T-helper 1 cell (primary cell): ENCODE measurements at places on chromosomes 7 and 10.

GRCh38 chr7:1483079-1483478 lies 21.1 kb downstream of the INTS1 start:
- no peak for DNase-seq

- DNase-seq: no peak
Measured at GRCh38 chr10:114017873-114018272, 25.8 kb upstream of the ADRB1 start.

- no peak for DNase-seq
Measured at GRCh38 chr7:147547252-147547897, 1043.2 kb upstream of the C7orf33 start.

DNA sequence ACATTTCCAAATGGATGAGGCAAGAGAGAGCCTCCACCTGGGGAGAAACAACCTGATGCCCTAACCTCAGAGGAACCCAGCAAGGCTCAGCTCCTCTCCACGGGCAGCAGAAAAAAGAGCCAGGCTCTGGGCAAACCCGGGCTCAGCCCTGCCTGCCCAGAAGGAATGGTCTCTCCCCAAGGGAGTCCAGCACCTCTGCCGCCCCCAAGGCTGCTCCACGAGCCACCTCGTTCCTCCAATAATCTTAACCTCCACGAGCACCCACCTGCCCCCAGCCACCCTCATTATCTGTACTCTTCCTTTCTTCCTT lies 154.2 kb downstream of the GRID1 start:
- no peak for DNase-seq

- DNase-seq: no peak
Measured at GRCh38 chr10:132703419-132704007, 82.4 kb downstream of the NKX6-2 start.

GRCh38 chr7:130649004-130649790 lies 19.4 kb downstream of the COPG2 start:
- DNase-seq: no peak

DNA sequence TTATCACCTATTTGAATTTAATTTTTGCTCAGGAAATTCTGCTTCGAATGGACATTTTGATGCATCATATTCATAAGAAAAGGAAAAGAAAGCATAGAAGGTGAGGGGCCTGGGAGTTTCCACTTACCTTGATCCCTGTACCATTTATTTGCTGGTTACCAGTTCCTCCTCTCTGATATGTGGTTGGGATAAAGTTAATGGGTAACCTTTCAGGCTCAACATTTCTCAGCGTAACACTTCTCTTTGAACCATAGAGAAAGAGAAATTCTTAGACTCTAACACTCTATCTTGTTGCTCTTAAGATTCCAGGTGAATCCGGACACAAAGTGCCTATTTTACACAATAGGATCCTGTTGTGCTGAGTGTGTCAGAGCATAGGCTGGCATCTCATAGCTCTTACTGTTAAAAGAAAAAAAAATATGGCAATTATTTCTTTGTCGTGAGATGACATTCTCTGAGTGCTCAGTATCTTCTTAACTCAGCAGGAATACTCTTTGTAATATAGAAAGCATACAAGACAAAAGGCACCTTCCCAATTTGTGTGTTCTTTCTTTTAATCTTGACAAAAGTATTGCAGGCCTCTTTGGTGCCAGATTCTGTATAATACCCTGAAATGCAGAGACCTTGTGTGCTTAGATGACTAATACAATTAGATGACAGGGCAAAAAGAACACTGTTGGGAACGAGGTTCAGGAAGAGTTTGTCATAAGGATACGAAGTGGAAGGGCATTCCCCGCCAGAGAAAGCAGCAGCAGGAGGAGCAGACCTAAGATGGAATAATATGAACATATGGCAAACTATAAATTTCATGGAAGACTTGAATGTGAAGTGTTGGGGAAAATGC lies 689.6 kb downstream of the NRG3 start:
- DNase-seq: no peak

GRCh38 chr10:101367569-101368453 lies 13.8 kb downstream of the BTRC start:
- no peak for DNase-seq

DNA sequence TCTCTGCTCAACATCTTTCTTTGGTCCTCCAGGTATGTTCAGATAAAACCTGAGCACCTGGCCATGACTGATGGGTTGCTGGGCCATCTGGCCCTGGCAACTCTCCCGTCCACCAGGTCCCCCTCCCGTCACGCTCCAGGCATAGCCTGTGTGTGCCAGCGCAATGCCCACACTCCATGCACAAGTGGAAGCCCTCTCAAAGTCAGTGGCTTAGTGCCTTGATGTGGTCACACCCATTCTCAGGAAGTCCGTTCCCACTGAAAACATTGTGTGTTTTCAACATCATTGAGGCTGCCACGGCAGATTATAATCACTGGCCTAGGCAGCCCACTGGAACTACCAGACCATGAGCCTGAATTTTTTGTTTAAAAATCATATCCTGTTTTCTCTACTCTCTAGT lies 170.6 kb upstream of the LANCL2 start:
- DNase-seq: no peak

GRCh38 chr10:22791665-22792064 lies 77.3 kb upstream of the PIP4K2A start:
- DNase-seq: no peak

GRCh38 chr10:106935978-106936451 lies 228.5 kb downstream of the SORCS1 start:
- DNase-seq: no peak

DNA sequence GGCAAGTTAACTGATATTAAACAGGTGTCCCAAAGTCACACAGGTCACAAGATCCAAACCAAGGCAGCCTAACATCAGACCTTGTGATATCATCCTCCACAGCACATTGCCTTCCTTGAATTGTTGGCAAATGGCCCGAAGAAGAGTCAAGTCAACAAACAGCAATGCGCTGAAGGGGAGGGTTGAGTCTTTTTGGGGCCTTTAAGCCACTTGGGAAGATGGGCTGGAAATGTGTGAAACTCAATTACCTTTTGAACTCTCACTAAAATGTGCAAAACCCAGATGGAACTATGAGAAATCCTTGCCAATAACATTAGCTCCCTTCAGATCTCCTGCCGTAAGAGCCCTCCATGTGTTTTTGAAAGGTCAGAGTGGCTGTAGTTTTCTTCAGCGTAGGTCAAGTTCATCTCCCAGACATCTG lies 47.9 kb upstream of the STK17A start:
- no peak for DNase-seq

- DNase-seq: no peak
Measured at GRCh38 chr7:2644220-2644561, 12.4 kb downstream of the TTYH3 start.

DNA sequence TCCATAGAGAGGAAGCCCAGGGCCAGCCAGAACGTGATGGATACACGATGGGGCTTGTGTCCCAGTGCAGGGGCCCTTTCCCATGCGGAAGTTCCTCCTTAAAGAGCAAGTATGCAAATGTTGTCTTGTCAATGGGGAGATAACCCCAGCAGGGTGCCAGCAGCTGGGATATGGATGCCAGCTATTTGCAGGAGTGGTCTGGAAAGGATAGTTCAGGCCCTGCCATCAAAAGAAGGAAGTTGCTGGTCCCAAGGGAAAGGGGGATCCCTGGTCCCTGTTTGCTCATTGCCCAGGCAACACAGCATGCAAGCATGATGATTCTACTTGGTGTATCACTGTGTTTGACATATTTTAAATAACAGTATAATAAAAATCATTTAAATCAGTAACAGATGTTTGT lies 73.1 kb upstream of the HECW1 start:
- DNase-seq: no peak

DNA sequence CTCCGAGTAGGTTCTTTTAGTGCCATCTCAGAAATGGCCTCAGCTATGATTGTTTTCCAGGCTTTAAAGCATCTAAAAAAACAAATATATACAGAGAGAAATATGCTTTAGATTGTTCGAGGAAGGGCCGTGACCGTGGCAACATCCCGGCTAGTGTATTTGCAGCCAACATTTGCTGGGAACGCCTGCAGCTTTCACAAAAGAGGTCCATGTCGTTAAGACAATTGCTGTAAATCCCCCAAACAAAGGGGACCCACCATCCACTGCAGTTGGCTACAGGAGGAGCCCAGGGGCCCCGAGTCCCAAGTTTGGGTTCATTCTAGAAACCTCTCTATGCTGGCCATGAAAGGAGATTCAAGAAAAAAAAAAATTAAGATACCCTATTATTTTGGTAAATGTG lies 152.8 kb upstream of the TCF7L2 start:
- DNase-seq: no peak

DNA sequence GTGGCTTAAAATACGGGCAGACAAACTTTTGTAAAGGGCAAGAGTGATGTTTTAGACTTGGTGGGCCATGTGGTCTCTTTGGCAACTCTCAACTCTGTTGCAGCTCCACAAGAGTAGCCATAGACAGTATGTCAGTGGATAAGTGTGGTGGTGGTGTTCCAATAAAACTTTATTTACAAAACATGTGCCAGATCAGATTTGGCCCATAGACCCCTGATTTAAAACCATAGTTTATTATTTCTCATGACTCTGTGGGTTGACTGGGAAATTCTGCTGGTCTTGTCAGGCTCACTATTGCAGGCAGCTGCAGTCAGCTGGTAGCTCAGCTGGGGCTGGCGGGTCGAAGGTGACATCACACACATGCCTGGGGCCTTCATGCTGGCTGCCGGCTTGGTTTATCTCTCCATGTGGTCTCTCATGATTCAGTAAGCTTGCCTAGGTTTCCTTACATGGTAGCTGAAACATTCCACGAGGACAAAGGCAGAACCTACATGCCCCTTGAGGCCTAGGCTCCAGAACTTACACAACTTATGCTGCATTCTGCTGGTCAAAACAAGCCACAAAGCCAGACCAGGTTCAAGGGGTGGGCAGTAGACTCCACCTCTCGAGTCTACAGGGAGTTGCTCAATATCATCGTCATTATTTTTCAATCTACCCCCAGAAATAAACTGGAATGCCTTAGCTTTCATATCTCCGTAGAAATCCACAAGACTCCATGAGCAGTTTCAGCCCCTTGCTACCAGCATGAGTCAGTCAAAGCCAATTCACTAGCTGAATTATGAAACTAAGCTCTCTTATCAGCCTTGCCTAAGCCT lies 245.7 kb downstream of the WDR11 start:
- DNase-seq: no peak

GRCh38 chr10:1525354-1526162 lies 211.8 kb downstream of the ADARB2 start:
- DNase-seq: no peak

- no peak for DNase-seq
Measured at GRCh38 chr10:32943854-32944661, 14.0 kb downstream of the ITGB1 start.

GRCh38 chr7:44768628-44769371 lies 20.2 kb downstream of the ZMIZ2 start:
- DNase-seq: no peak

- DNase-seq: peak; percentile 17
Measured at GRCh38 chr10:68560186-68560942, at the start of gene TET1. Gene TET1, plus strand, starts transcription at chr10:68560337. Its CDS starts 12,002 bp downstream, at chr10:68572339.

DNA sequence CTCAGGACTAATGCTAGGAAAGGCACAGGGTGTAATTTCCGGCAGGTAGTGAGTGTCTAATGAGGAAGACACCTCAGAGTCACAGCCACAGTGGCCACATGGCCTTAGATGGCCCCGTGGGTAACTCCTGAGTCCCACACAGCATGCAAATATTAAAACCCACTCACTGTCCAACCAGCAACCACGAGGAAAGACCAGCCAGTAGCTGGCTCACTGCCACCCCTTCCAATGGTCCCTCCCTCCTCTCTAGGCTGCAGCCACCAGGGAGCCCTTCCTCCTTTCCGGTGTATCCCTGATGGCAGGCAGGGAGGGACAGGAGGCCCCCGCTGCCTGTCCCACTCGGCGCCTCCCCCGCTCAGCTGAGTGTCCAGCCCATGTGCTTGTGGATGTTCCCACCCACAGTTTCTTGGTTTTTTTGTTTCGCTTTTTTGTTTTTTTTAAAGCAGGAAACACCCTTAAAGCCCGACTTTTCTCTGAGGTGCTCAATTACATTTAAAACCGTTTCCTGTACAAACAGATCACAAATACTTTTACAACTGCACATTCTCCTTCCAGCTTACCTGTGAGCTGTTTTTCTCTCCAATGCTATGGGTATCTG lies 9.2 kb downstream of the BNIP3 start:
- DNase-seq: peak; percentile 48

DNA sequence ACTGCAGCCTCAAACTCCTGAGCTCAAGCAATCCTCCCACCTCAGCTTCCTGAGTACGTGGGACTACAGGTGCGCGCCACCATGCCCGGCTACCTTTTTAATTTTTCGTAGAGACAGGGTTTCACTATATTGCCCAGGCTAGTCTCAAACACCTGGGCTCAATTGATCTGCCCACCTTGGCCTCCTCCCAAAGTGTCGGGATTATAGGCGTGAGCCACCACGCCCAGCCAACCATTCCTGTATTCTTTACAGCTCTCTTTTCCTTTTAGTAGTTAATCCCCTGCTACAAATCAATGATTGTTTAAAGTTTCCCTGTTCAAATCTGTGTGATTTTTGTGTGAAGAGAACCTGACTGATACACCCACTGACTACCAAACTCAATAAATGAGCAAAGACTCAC lies 75.4 kb upstream of the SVIL start:
- no peak for DNase-seq

GRCh38 chr10:290026-290725 lies 154.9 kb downstream of the ZMYND11 start:
- no peak for DNase-seq

DNA sequence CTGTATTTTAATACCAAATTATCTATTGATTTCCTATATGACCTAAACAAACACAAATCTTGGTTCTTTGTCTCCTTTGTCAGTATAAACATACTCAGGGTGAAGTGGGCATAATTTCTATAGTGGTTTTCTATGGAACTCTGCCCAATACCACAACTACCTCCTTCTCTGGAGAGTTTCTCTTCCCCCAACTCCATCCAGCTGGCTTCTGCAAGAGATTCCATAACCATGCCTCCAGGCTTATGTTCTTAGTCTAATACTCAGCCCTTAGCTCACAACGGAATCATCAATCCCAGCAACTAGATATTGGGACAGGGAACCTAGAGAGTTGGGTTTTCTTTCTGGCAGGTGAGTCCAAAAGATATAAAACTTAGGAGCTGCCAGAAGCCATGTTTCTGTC lies 127.3 kb downstream of the TRIL start:
- no peak for DNase-seq

- DNase-seq: no peak
Measured at GRCh38 chr10:93336678-93337077, 145.5 kb downstream of the MYOF start.

DNA sequence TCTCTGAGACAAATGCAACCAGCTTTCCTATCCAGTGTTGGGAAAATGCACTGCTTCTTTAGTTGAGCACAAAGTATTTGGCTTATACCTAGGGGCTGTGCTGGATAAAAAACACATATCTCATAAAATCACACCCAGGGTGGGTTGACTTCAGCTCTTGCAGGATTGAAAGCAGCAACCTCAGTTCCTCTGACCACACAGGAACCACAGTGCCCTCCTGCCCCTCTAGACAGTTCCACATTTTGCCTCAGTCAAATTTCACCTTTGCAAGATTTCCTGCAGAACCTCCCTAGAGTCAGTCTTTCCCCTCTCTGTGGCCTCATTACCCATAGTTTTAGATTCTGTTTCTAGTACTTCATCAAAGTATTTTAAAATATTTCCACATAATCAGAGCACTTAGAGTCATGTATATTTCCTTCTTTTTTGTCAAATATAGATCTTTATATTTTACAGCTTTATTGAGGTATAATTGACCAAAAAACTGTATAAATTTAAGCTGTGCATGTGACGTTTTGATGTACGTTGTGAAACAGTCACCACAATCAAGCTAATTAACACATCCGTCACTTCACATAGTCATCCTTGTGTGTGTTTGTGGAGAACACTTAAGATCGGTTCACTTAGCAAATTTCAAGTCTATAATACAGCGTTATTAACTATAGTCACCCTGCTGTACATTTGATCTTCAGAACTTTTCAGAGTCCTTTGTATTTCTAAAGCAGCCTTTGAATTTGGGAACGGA lies 37.0 kb upstream of the EGR2 start:
- peak; percentile 43 for DNase-seq
